ENCODE measurements at places on chromosomes 7 and 10. TPM values are rescaled to one million over a fixed set of nuclear protein-coding genes. Genes with fewer than 3 reads are reported as not detected.

The VWDE gene
- total RNA-seq: not detected

The VAX1 gene
- total RNA-seq: not detected

The FRAT1 gene
- 1.4 TPM for total RNA-seq

The PGAM2 gene
- total RNA-seq: 3.3 TPM

The SPOCK2 gene
- 0.69 TPM for total RNA-seq

The SFRP4 gene
- total RNA-seq: 95.2 TPM

The TRPV5 gene
- total RNA-seq: not detected

The PWWP2B gene
- 7.8 TPM for total RNA-seq

The TSPAN12 gene
- total RNA-seq: 5.2 TPM

The MAGI2 gene
- total RNA-seq: 9.8 TPM

The SPDYE5 gene
- not detected for total RNA-seq

The GRM3 gene
- total RNA-seq: not detected

The NDUFB2 gene
- total RNA-seq: 64.3 TPM

The BLNK gene
- total RNA-seq: not detected

The SUGCT gene
- total RNA-seq: 8.4 TPM

The FANK1 gene
- total RNA-seq: 12.4 TPM

The CACNB2 gene
- 0.20 TPM for total RNA-seq

The CFTR gene
- not detected for total RNA-seq

The LAMB4 gene
- 0.30 TPM for total RNA-seq

The CALN1 gene
- total RNA-seq: not detected

The FXYD4 gene
- total RNA-seq: not detected

The C10orf90 gene
- total RNA-seq: 0.26 TPM

The CPA2 gene
- total RNA-seq: not detected

The MRLN gene
- not detected for total RNA-seq

The FEZF1 gene
- not detected for total RNA-seq

The UCN3 gene
- total RNA-seq: not detected

The OR2A12 gene
- total RNA-seq: not detected

The CALML3 gene
- not detected for total RNA-seq

The TAS2R41 gene
- not detected for total RNA-seq

The ZPBP gene
- total RNA-seq: not detected
